Colonic mucosa (tissue), 4 donors: ENCODE measurements at places on chromosomes 16 and 17. TPM values are rescaled to one million over a fixed set of nuclear protein-coding genes. Genes with fewer than 3 reads are reported as not detected.

The NPB gene
- total RNA-seq, result 0.22 TPM

The TBC1D3C gene
- not detected for total RNA-seq

DNA sequence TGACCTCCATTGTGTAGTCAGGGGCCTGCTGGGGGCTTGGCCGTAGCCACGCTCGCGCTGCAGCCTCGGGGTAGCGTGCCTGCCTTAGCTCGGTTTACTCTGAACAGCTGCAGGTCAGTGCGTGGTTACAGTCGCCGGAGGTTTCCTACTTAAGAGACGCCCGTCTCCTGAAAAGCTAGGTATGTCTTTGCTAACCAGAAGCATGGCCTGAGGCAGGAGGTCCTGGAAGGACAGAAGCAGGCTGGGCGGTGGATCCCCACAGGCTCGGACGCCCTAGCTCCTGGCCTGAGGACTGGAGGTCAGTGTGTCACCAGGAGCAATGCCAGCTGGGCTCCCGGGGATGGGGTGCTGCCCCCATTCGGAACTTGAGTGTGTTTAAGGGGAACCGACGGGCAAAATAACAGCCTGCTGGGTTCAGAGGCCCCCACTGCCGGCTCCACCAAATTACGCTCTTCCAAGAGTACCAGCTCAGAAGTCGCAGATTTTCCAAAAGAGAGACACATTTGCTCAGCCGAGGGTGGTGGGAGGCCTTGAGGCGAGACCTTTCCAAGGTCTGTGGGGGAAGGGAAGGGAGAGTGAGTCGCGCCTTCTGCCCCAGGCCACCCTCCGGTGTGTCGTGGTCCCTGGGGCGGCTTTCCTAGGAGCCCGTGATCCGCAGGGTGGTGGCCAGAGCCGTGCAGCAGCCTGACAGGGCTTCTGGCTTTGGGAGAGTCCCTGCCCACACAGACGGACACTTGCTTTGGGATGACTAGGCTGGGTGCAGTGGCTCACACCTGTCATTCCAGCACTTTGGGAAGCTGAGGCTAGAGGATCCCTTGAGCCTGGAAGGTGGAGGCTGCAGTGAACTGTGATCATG, 3.9 kb upstream of the GNG13 start:
- H3K4me1 ChIP-seq, result no peaks in the 10 kb centered on the region
- no peaks in the 10 kb centered on the region for H3K36me3 ChIP-seq
- no peak overlapping the region for H3K4me3 ChIP-seq
- peaks cover 34% of the 10 kb centered on the region for H3K27me3 ChIP-seq
- no peak for DNase-seq
- no peak overlapping the region for H3K27ac ChIP-seq

The BRIP1 gene
- 3.3 TPM for total RNA-seq

DNA sequence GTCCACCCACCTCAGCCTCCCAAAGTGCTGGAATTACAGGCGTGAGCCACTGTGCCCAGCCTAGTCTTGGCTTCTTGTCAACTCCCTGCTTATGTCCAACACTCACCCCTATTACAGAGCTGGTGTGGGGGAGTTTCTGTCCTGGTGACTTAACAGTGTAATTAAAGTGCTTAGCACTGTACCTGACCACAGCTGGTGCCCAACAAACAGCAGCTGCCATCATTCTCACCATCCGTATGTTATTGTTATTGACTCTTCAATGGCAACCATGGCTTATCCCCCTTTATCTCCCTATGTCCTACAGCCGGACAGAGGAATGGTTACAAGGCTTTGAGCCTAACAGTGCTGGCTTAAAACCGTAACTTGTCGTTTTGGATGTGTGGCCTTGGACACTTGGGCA, 17.0 kb upstream of the BRCA1 start:
- H3K36me3 ChIP-seq, result no peaks in the 10 kb centered on the region
- no peaks in the 10 kb centered on the region for H3K4me1 ChIP-seq
- H3K4me3 ChIP-seq, result no peak overlapping the region
- H3K27ac ChIP-seq, result no peak overlapping the region
